ENCODE measurements at places on chromosomes 2 and 18.

DNA sequence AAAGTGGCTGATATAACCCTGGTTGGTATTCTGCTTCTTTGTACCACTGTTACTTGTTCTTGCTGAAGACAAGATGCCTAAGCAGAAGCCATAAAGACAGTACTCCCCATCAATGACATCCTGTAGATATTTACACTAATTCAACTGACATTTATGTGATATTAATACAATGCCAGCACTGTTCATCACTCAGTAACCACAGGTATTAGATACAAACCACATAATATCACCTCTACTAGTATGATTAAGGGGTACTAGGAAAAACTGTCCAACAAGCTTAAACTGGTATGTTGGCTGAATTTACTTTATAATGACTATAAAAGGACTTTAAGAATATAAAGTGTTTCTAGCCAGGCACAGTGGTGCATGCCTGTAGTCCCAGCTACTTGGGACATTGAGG lies 65.8 kb downstream of the RTN4 start:
- no peak for DNase-seq

- no peak for DNase-seq
These were observed 212.1 kb upstream of the NETO1 start for GRCh38 chr18:73079920-73080319.

DNA sequence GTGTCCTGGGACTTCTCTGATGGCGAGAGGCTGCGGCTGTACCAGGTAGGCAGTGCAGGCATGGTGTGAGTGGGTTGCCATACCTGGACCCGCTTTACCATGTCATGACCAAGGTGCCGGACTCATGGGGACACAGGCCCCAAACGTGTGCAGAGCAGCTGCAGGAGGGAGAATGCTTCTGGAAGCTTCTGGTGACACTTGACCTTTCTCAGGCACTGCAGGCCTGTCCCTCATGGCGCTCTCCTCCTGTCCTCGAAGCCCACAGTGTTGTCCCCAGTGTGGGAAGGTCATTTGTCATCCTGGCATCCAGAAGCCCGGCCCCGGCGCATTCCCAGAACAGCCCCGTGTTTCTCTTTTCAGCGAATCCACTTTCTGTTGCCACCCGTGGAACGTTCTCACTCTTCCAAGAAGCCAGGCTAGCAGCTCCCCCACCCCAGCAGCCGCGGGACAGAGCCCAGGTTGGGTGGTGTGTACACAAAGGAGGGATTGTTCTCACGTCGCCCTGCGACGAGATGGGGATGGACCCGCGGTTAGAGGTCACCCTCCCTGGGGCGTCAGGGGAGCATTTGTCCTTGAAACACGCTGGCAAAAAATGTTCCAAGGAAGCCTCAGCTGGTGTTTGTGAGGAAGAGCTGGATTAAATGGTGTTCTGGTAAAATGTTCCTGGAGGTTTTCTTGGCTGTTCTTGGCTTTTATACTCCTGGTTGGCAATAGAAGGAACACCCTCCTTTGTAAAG lies 43.7 kb downstream of the SH3BP4 start:
- DNase-seq, result no peak

GRCh38 chr2:201197781-201198180 lies 14.8 kb downstream of the CASP10 start:
- DNase-seq, result no peak

- no peak for DNase-seq
These were observed 259.1 kb downstream of the TDRD15 start for GRCh38 chr2:21382701-21383520.

DNA sequence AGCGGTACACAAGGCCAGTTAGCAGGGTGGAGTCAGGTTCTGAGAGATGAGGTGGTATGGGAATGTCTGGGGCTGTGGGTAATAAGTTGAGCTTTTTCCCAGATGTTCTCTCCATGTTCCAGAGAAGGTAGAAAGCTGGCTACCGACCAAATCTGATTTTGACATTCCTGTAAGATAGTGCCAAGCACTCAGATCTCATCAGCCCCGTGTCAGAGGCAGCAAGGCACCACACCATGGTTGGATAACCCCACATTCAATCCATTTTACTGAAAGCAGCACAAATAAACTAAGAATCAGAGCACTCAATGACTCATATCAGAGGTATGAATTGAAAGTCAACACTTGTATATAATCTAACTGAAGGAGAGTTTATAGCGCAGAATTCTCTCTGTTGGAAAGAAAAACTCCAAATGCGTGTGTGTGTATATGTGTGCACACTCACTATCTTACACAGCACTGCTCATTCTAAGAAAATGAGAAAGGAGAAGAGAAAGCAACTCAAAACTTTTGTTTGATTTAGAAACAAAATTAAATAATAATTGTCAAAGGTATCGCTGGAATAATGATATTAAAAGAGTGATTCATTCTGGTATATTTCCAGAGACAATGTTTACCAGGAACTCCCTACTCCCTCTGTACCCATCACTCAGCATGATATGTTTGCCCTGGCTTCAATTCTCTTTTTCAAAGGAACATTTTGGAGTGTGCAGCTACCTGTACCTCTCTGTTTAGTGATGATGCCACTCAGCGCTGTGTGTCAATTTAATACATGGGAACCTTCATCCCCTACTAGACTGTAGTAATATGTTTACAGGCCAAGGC lies 375.1 kb upstream of the ID2 start:
- peak; percentile 75 for DNase-seq

DNA sequence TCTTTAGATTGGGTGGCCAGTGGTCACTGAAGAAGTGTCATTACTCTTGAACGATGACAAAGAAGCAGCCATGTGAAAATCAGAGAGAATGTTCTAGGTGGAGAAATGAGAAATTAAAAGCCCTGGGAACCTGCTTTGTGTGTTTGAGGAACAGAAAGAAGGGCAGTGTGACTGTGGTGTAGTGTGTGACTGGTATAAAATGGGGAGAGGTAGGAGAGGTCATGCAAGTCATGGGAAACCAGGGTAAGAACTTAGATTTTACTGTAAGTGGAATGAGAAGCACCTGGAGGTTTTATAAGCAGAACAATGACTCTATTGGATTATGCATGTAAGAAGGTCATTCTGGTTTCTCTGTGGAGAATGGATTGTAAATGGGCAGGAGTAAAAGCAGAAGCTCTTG lies 12.2 kb downstream of the ICOS start:
- DNase-seq, result no peak

DNA sequence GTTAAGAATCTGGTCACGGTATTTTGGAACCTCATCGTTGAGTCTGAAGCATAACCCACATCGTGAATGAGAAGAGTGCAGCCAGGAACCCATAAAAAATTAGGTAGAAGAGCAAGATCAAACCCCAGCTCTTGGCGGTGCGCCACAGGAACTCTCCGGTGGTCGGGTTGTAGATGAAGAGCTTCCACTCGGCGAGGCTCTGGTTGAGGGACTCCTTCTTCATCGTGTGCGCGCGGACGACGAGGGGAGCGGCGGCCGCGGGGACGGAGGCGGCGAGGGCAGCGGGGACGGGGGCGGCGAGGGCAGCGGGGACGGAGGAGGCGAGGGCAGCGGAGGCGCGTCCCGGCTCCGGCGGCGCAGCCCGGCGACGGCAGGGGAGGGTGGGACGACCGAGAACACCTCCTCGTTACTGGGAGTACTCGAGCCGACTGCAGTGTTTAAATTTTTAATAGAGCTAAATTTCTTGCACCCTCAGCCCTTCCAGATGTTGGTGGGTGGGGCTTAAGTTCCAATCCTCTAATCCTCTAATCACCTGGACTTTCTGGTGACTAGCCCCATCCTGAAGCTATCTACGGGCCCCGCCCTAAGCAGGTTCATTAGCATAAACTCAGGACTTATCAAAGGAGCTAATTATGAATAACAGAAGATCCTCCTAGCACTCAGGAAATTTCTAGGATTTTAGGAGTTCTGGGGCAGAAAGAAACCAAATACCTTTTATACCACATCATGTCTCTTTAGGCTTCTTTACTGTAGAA lies 20.4 kb upstream of the PAPOLG start:
- no peak for DNase-seq

DNA sequence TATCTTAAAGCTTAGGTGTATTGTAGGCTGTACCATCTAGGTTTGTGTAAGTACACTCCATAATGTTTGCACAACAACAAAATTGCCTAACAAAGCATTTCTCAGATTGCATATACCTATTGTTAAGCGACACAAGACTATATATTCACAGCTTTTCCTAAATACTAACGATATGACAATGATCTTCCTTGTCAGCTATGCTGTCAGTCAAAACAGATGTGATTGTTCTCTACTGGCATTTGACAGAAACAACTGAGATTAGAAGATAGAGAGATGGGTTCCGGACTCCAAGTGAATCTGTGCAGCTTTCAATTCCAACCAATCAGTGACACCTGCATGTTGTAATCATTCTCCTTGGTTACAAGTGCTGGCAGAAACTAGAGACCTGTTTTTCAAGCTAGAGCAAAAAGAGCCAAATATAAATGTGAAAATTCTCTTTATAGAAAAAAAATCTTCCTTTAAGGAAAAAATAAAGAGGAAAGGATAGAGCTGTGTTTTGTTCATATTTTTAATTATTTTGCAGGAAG lies 1232.3 kb upstream of the SLC39A10 start:
- DNase-seq, result no peak
